ENCODE measurements at places on chromosomes 16 and 17. TPM values are rescaled to one million over a fixed set of nuclear protein-coding genes. Genes with fewer than 3 reads are reported as not detected.

HIC1 gene
- 52.4 TPM for total RNA-seq

GRCh38 chr16:57349212-57350031 lies 9.2 kb upstream of the CCL22 start:
- H3K4me1 ChIP-seq: no peaks in the 10 kb centered on the region
- H3K27me3 ChIP-seq: peaks cover 49% of the 10 kb centered on the region
- no peaks in the 10 kb centered on the region for H3K36me3 ChIP-seq
- H3K4me3 ChIP-seq: no peak overlapping the region

DNA sequence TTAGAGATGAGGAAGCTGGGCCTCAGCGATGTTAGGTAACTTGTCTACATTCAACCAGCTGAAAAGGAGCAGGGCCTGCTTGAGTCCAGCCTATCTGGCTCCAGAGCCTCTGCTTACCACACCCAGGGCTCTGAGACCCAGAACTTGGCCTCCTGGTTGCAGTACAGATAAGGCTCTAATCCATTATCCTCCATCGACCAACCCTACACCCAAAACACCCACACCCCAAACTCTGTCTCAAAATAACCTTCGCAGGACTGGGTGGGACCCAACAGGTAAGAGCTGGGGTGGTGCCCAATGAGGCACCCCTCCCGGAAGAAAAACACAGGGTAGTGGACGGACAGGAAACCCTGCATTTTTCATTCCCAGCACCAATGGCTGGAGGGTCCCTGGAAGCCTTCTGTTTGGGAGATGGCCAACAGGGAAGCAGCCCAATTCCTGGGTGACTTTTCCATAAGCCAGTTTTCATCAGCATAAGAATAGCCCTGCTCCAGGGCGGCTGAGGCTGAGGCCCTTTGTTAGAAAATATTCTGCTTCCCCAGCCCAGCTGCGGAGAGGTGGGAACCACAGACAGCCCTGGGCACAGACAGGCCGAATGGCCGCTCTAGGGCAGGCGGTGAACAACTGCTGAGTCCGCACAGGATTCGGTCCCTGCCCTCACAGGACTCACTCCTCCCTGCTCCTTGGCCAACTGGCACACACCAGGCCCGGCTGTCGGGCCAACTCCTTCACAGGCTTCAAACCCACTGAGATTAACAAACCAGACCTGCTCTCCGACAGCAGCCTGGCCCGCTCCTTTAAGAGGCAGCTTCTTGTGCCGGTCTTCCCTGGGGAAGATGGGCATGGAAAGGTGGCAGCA lies 9.8 kb downstream of the SMIM5 start:
- peaks cover 1% of the 10 kb centered on the region for H3K27me3 ChIP-seq
- no peaks in the 10 kb centered on the region for H3K4me1 ChIP-seq
- H3K36me3 ChIP-seq: no peaks in the 10 kb centered on the region
- no peak for DNase-seq
- no peak overlapping the region for H3K4me3 ChIP-seq
- no peak overlapping the region for H3K27ac ChIP-seq

GRCh38 chr16:3129137-3130131 lies 5.4 kb upstream of the ZNF213 start:
- peaks cover 3% of the 10 kb centered on the region for H3K27me3 ChIP-seq
- peak overlapping the region; percentile 81 for H3K4me3 ChIP-seq
- peaks cover 26% of the 10 kb centered on the region for H3K4me1 ChIP-seq
- peaks cover 16% of the 10 kb centered on the region for H3K36me3 ChIP-seq
- H3K27ac ChIP-seq: peak overlapping the region; percentile 88

DNA sequence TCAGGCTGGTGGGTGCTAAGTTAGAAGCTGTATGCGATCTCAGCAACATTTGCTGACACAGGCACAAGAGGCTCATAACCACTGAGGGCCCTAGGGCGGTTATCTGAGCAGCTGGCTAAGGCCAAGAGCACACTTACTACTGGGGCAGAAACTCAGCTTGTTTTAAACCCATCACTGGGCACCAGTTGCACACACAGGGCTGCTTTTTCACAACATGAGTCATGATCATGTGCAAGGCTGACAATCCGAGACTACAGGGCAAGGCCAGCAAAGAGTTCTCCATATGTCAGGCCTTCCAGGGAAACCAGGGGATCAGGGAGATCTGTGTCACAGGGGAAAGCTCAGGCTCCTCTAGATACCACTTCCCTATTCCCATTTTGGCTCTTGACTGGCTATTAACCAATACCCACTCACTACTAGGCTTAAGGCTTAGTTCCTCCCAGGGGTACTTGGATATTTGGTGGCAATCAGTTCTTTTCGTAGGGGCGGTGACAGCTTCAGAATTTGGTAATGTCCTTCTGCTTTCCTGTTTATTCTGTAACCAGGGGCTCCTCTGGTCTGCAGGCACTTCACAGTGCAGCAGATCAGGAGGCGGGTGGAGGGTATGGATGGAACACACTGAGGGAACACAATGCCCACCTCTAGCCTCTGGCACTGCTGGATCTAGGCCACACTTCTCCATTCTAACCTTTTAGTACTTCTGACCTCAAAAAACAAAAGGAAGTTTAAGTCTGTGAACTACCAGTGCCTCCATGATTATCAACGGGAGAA lies 44.9 kb upstream of the ERN1 start:
- no peaks in the 10 kb centered on the region for H3K27me3 ChIP-seq
- DNase-seq: peak; percentile 51
- H3K27ac ChIP-seq: peak overlapping the region; percentile 78
- H3K4me1 ChIP-seq: peaks cover 44% of the 10 kb centered on the region
- no peak overlapping the region for H3K4me3 ChIP-seq
- H3K36me3 ChIP-seq: peaks cover 46% of the 10 kb centered on the region
